Daoy (cell line): ENCODE measurements at places on chromosomes 7 and 10.

DNA sequence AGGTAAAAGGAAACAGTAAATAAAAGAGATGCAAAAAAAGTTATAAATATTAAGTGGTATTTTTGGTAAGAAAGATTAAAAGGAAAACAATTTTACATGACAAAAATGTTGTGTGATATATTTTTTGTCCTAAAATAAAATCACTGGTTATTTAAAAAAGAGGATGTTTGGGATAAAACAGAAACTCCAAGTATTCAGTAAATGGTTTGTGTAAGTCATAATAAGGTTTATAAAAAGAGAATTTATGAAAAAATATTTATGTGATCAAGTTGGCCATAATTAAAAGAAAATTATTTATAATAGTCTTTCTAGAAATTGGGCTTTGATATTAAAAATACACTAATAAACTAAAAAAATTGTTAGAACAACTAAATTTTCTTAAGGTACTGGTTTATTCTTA lies 38.2 kb upstream of the FIGNL1 start:
- DNase-seq, result no peak

DNA sequence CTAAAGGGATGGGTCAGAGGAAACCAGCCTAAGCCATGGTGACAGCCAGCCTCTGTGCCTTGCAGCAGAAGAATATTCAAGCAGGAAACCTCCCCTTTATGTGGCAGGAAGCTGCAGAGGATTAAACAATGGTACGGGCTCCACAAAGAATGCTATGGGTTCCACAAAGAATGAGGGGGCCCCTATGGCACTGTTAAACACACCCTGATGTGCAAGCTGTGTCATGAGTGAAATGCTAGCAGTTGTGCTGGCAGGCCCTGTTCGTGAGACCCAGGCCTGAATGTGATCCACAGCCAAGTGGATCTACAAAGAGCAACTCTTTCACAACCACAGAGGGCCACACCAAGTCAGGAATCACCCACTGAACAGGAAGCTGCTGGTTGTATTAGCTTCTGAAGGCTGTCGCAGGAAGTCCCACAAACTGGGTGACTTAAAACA lies 68.9 kb downstream of the MYOF start:
- no peak for DNase-seq

- DNase-seq, result no peak
Observed at GRCh38 chr7:157507987-157508386, 171.2 kb downstream of the DNAJB6 start.

- DNase-seq, result no peak
Observed at GRCh38 chr10:66714741-66715140, 211.1 kb upstream of the LRRTM3 start.

DNA sequence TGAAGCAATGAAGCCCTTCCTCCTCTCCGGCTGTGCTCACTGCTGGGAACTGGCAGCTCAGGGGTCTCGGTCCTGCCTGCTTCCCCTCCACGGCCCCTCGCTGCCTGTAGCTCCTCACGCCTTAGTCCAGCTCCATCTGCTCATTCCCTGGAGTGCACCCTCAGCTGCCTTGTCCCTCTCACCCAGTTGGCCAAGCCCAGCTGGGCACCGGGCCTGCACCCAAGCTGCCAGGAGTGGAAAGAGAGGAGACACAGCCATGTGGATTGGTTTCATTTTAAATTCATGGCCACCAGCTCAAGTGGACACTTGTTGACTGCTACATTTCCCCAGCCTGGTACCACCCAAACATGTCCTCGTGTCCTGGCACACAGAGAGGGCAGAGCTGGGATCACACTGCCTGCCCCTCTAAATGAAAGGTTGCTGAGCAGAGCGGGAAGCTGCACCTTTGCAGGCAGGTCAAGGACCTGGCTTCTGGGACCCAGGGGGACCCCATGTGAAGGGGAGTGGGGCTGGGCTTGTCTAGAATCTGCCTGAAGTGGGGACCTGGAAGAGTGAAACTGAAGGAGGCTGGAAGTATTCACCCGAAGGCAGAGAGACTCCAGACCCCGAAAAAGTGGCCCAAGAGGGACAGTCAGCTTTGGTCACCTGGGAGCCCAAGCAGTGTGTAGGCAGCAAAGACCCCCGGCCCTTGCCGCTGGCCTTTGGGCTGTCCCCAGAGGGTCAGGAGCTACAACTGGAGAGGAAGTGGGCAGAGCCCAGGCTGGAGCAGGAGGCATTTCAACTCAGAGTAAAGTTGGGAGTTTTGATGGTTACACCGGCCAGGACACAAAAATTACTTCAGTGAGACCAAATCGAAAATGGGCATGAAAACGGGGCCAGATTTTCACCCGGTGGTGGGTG lies 15.0 kb upstream of the BNIP3 start:
- no peak for DNase-seq

DNA sequence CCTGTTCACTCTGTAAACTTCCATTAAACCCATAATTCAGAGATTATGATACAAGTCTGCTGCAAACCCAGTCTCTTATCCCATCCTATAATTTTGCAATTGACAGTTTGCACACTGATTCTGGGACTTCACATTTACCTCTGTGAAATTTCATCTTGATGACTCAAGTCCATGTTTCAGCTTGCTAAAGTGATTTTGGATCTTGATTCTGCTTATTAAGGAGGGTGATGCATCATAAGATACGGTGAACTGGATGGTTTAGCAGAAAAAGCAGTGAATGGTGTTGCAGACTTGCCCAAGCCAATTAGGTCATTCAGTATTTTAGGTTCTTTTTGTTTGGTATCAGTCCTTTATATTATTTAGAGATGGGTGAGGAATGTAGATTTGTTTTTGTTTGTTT lies 125.5 kb upstream of the PODXL start:
- no peak for DNase-seq

- no peak for DNase-seq
Observed at GRCh38 chr10:128161031-128161430, 34.8 kb upstream of the MKI67 start.

- DNase-seq, result no peak
Observed at GRCh38 chr7:111867348-111867931, 305.1 kb upstream of the IMMP2L start.

GRCh38 chr10:62231371-62231770 lies 37.3 kb downstream of the RTKN2 start:
- DNase-seq, result peak; percentile 49
